Lower lobe of right lung (tissue), 2 donors: ENCODE measurements at places on chromosomes 2 and 18.

DNA sequence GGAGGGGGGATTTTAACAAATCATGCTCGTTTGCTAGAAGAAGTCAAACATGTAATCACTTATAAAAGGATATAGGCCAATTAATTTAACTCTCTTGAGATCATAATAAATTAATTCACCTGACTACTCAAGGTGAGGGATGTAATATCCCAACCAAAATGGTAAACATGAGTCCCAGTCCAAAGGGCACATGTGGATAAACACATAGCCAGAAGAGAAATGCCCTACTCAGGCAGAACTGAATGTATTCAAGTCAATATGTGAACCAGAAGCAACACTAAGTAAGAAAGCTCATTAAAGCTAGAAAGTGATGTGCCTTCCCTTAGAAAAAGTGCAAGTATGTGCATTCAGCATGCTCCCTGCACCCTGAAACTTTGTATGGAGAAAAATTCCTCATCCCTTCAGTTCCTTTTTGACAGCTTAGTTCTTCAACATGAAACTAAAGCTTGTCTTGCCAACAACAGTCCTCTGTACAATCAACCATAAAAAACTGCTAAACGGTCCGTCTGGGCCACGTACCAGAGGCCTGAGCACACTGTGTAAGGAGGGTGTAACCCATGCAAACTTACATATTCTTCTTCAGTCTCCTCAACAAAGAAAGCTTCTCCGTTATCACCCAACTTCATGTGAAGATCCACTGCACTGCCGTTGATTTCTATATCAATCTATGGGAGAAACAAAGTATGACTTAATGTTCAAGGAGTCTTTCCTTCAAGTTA lies 58.9 kb downstream of the LPIN2 start:
- no peak for DNase-seq

- DNase-seq = no peak
These were observed 135.5 kb upstream of the PKDCC start for GRCh38 chr2:41912337-41912736.

DNA sequence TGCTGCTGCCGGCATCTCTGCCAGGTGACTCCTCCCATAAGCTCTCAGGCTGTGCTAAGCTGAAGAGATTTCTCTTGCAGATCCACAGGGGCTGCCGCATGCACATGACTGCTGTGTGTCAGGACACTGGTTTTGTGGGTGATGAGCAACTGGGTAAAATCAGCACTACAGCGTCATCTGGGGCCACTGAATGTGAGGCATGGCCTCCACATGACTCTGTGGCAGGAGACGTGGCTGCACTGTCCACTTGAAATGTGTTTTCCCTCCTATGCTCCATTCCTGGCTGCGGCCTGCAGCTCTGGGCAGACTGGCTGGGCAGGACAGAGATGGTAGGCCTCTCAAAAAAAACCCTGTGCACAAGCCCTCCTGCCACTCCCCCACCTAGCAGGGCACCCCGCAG lies 63.6 kb downstream of the MARCO start:
- DNase-seq = no peak

DNA sequence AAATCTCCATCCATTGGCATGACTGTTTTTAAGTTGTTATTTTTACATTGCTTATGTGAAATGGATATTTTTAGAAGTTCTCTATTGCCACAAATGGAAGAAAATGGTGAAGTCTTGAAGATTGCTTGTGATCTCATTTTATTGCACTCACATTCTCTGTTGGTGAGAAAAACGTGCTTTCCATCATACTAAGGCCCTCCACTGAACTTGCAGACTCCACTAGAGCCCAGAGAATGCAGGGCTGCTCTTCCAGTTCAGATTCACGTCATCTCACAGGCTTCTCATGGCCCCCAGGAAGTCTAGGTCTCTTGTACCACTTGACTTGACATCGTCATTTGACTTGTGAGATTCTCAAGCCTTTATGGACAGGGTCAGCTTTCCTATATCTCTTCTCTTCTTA lies 254.8 kb upstream of the COPS8 start:
- no peak for DNase-seq

DNA sequence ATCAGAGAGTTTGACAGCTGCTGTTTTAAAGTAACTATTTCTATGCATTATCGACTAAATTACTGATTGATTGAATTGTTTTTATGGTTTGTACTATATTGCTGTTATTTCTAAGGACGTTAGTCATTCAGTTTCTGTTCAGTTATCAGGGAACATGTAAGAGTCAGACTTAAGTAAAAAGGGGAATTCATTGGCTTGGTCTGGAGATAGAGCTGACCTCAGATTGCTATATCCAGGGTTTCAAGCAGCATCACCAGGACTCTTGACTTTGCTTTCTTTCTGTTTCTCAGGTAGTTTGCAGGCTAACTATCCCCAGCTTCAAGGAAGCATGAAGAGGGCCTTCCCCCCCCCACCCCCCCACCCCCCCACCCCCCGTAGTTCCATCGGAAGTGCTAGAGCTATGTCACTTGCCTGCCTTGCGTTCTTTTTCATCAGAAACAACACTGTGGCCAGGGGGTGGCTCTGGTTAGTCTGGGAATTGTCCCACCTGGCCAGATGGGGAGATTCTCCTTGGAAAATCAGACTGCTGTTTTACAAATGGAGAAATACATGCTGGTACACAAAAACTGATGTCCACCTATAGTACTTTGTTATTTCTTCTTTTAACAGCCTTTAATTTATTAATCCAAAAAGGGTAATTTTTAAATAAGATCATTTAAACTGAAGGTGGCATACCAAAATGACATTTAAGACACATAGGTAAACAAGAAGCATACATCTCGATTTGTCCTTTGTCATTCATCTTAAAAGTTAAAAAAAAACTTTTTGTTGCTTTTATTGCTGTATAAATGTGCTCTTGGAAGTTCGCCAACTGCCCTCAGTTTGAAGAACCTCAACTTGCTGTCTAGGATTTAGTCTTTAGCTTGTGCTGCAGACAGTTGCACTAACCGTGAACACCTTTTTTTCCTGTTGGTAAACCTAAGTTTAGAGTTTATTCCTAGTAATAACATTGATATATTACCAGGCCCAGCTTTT lies 9.4 kb downstream of the SMAD4 start:
- DNase-seq = no peak

- no peak for DNase-seq
These were observed 83.3 kb downstream of the ICOS start for GRCh38 chr2:204019572-204020501.
